ENCODE measurements at places on chromosomes 11 and 22.
A peak's percentile ranks its signal among the peaks of the same experiment; 100 is the strongest.

DNA sequence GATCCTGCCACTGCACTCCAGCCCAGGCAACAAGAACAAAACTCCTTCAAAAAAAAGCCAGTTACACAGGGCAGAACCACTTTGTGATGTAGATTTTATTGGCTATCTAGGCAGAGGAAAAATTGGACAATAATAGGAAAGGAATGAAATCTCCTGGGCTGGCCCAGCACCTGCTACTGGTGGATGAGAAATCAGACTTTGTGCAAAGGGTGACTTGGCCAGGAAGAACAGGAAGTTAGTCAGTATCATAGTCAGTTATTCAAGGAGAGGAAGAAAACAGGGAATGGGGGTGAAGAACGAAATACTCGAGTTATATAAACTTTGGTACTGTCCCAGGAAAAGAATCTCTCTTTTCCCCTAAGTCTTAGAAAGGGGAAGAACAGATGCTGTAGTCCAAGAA is 11.0 kb upstream of the SPTBN2 start:
- no peak for DNase-seq

GRCh38 chr11:76190376-76190775 is 15.9 kb downstream of the WNT11 start:
- no peak for DNase-seq

DNA sequence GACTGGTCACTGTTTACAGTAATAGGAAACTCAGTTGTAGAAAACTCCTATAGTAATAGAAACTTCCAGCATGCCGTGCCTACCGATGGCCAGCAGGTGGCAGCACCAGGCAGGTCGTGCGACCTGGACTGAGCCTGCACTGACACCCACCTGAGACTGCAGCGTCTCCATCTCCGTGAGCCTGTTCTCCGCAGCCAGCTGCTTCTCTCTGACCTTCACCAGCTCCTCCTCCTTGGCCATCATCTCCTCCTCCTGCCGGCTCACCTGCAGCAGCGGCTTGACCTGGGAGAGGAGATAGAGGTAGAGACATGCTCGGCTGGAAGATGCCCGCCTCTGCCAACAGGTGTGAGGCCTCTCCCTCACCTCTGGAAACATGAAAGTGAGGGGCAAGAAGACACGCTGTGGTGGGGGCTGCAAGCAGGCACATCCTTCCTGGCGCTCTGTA is 48.5 kb downstream of the APOL1 start:
- peak; percentile 89 for DNase-seq

GRCh38 chr11:128213461-128213860 is 373.9 kb downstream of the ETS1 start:
- no peak for DNase-seq

- DNase-seq: no peak
Observed at GRCh38 chr11:132586801-132587200, 945.5 kb downstream of the OPCML start.

- DNase-seq: no peak
Observed at GRCh38 chr22:49551446-49551845, 276.2 kb downstream of the BRD1 start.

- no peak for DNase-seq
Observed at GRCh38 chr11:96329419-96329818, 13.6 kb downstream of the MAML2 start.

GRCh38 chr11:35077709-35078469 is 61.1 kb upstream of the CD44 start:
- DNase-seq: no peak

- DNase-seq: no peak
Observed at GRCh38 chr11:59199546-59200422, 12.9 kb downstream of the MPEG1 start.

DNA sequence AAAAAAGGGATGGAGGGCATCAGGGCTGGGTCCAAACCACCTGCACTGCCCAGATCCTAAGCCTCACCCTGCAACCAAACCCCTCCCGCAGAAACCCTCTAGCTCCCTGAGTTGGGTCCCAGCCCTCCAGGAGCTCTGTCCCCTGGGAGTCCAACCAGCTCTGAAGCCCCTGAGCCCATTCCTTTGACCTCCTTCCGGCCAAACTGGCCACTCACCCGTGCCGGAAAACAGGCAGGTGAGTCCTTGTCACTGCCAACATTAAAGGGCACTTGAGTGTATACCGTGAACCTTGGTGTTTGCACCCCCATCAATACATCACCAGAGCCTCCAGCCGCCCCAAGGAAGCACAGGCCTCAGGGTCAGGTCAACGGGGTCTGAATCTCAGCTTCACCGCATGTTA is 11.5 kb downstream of the MS4A15 start:
- DNase-seq: no peak

DNA sequence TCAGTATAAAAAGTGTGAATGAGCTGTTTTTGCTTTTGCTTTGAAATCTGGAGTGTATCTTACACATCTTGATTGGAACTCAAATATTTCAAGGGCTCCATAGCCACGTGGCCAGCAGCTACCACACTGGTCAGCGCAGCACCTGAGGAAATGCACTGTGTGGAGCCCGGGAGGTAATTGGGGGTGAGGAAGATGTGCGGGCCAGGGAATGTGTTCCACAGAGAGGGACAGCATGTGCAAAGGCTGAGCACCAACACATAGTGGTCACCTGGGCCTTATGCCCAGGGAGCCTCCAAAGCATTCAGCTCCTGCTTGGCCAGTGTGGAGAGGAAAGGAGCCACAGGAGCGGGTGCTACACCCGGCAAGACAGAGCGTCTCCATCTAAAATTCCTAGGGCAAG is 20.8 kb downstream of the RELT start:
- no peak for DNase-seq

DNA sequence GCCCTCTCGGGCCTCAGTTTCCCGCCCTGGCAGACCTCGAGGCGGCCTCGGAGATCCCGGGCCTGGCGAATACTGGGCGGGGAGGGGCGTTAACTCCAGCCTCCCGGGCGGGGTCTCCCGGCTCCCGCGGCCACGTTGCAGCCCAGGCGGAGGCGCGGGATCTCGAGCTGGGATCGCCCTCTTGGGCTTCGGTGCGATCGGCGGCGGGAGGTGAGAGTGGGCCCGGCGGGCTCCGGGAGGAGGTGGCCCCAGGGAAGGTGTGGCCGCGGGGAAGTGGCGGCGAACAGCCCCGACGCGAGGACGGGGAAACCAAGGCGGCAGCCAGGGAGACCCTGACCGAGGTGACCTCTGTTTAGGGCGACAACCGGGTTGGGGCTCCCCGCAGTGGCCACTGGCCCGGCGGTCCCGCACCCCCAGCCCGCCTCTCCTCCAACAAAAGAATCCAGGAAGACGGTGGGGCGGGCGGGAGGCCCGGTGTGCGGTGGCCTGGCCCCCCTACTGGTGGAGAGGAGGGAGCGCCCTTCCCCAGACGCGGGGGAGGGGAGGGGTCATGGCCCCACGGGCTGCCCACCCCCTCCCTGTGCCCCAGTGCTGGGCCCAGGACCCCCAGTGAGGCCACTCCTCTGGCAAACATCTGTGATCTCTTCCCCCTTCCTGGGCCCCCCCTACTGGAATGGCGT is at the start of gene PHETA2:
Gene PHETA2, plus strand, starts transcription at position 117 of the 680 bp plus-strand sequence. CDS start 3,046 bp downstream, outside the sequence.
- peak; percentile 74 for DNase-seq

DNA sequence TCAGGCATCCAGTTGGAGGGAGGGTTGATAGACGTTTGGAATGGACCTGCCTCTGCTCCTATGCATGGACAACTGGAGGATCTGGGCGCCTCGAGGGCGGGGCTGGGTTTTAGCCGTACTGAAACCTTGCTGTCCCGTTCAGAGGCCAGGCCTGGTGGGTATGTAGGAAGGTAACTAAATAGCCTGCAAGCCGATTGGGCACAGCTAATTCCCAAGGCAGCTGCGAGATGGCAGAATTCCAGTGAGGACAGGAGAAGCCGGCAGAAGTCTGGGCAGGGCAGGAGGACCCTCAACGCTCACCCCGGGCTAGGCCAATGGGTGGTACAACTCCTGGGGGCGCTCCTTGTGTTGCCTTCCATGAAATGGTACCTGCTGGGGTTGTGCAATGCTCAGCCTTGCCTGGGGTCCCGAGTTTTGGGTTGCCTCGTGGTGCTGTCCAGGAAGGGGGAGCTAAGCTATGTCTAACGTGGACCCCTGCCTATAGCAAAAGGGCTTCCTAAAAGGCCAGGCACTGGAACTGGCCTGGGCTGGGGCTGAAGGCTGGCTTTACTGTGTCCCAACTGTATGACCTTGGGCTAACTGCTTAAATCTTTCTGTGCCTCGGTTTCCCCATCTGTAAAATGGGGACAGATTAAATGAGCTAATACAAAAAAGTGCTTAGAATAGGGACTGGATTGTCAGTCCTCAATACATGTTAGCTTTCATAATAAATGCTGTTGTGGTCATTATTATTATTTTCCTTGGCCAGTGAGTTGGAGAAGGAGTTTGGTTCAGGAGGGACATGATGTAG is 30.1 kb upstream of the CD82 start:
- DNase-seq: no peak

- DNase-seq: no peak
Observed at GRCh38 chr22:38135133-38135706, 24.7 kb upstream of the BAIAP2L2 start.

- no peak for DNase-seq
Observed at GRCh38 chr11:30125456-30125855, 105.4 kb upstream of the FSHB start.

- no peak for DNase-seq
Observed at GRCh38 chr11:10426475-10426874, 28.6 kb upstream of the AMPD3 start.

- no peak for DNase-seq
Observed at GRCh38 chr22:36955691-36956090, 42.3 kb downstream of the CSF2RB start.

- no peak for DNase-seq
Observed at GRCh38 chr11:8757533-8757932, 74.9 kb downstream of the RPL27A start.

GRCh38 chr22:21677606-21678443 is 12.0 kb downstream of the PPIL2 start:
- no peak for DNase-seq

DNA sequence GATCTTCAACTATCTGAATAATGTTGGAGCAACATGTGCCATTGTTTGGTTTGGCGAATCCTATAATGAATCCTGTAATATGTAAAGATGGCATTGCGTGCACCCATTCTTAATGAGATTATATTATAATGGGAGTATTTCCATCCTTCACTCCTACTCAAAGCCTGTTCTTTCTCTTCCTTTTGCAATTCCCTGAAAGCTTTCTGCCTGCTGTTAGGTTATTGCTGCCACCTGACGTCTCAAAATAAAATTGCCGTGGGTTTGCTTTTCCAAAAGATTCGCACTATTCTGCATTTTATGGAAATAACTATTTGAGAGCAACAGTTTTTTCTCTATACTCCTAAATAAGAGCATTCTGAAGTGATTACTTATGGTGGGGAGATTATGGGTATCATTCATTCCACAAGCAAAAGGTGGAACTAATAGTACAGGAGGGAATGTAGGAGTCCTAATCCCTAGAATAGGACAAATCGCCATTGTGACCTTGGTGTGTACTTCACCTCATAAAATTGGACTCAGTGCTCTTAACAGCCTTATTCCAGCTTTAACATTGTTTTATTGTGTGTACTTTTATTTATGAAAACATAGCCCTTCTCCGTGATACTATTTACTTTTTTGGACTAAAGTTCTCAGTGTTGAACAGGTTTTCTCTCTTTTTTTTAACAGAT is 69.6 kb upstream of the ALKBH3 start:
- DNase-seq: no peak

DNA sequence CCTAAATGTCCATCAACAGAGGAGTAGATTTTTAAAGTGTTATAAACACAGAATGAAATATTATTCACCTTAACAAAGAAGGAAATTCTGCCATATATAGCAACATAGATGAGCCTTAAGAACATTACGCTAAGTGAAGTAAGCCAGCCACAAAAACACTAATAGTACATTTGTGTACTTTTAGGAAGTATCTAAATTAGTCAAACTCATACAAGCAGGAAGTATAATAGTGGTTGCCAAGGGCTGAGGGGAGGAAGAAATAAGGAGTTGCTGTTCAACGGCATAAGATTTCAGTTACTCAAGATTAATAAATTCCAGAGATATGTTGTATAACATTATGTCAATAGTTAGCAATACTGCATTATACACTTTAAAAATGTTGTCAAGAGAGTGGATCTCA is 181.7 kb upstream of the ZC3H12C start:
- DNase-seq: no peak

DNA sequence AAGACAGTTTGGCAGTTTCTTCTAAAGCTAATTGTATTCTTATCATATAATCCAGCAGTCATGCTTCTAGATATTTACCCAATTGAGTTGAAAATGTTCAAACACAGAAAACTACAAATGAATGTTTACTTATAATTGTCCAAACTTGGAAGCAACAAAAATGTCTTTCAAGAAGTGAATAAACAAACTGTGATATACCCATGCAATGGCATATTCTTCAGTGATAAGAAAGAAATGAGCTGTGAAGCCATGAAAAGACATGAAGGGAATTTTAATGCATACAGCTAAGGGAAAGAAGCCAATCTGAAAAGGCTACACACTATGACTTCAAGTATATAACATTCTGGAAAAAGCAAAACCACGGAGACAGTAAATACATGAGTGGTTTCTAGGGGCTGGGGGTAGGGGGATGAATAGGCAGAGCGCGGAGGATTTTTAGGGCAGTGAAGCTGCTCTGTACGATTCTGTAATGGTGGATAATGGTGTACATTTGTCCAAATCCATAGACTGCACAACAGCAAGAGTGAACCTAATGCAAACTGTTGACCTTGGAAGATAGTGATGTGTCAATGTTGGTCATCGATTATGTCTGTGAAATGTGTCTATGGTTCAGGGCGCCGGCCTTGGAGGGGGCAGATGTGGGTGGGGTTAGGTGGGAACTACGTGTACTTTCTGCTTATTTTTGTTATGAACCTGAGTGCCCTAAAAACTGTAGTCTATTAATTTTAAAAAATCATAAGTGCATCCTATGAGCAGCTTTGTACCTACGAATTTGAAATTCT is 424.9 kb downstream of the TBC1D22A start:
- no peak for DNase-seq

- DNase-seq: no peak
Observed at GRCh38 chr11:108912581-108912980, 247.7 kb downstream of the DDX10 start.

- DNase-seq: no peak
Observed at GRCh38 chr22:43116932-43117331, 6.4 kb downstream of the BIK start.

GRCh38 chr11:114265122-114265878 is 30.9 kb upstream of the NNMT start:
- no peak for DNase-seq

- no peak for DNase-seq
Observed at GRCh38 chr22:46430961-46431838, 95.7 kb downstream of the TRMU start.

DNA sequence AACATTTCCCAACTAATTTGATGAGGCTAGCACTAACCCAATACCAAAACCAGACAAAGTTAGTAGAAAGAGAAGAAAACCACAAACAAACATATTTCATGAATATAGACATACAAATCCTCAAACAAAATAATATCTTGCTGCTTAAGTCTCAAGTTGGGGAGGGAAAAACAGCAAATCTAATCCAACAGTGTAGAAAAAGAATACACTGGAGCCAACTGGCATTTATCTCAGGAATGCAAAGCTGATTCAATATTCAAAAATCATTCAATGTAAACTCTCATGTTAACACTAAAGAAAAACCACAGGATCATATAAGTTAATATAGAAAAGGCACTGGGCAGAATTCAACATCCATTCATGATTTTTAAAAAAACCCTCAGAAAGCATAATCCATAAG is 18.2 kb downstream of the GNB1L start:
- DNase-seq: no peak

Data from stimulated activated effector memory CD8-positive, alpha-beta T cell treated with anti-CD3 and anti-CD28 coated beads, Interleukin-12 subunit alpha, Interleukin-12 subunit beta, amount 100 ng/mL, for 72 hours (primary cell).